Left ventricle myocardium superior (tissue), 1 donor: ENCODE measurements at places on chromosomes 3 and 15. TPM values are rescaled to one million over a fixed set of nuclear protein-coding genes. Genes with fewer than 3 reads are reported as not detected.

GRCh38 chr3:100525753-100526612, 33.6 kb downstream of the TMEM45A start:
- DNase-seq: no peak

DNA sequence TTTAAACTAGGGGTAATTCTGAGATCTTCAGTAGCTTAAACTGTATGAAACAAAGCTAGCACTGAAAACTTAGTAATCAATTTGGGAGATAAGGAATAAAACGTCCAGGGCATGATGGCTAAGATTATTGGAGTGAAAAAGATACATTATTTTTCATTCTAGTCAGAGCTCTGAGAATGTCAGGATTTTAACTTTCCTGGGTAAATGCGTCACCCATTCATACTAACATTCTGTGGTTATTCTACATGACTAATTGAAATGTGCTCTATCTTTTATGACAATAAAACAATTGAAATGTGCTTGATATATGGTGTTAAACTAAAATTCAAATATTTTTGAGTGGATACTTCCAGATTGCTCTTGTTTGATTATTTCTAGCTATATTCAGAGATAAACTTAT, 626.0 kb downstream of the EDEM1 start:
- no peak for DNase-seq

DNA sequence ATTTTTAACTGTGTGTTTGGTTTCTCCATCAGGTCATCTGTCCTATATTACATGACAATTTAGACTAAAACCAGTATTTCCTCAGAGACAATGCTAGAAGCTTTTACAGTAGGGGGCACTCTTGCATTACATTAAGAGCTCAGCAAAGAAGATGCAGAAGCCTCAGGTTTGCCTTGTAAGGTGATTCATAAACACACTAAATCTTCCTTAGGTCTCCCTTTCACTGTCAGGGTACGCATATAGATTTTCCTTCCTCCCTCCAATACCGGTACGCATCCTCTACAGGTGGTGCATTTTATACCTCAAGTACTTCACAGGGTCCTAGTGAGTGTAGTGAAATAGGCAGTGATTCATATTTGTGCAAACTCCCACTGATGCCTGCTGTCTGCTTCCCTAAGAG, 46.5 kb downstream of the CD86 start:
- DNase-seq: no peak

The XCR1 gene
- total RNA-seq: not detected

The GALNT15 gene
- total RNA-seq: 7.0 TPM

DNA sequence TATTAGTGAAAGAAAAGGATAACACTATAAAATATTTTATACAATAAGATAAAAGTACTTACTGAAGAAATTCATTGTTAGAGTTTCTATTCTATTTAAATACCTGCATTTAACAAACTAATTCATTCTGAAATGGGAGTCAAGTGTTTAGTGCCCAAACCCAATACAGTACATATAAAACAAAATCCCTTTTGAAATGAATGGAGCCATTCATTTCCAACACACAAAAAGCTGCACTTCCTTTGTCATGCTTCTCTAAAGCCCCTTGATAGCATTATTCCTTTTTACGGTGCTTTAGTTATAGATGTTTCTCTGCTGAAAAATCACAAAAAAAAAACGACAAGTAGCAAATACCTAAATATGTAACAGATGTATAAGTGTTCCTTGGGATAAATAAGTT, 596.3 kb downstream of the ZIC1 start:
- no peak for DNase-seq

DNA sequence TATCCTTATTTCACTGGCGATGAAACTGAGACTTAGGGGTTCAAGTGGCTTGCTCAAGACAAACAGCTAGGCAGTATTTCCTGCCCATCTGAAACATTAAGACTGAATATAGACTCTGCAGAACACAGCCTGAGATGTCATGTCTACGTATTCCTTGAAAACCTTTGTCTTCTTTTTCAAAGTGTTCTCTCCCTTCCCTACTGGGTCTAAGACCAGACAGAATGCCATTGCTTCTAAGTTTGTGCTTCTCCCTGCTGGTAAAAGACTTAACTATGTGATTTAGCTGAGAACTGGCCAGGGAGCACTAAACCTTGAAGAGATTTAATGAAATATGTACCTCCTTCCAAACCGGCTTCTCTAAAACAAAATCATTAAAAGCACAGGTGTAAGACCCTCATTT, 9.9 kb downstream of the BCL6 start:
- no peak for DNase-seq

The PARP15 gene
- 0.52 TPM for total RNA-seq

The PIF1 gene
- 0.42 TPM for total RNA-seq
